ENCODE measurements at places on chromosomes 7 and 10.

- DNase-seq, result no peak
Measured at GRCh38 chr10:35712486-35712885, 70.4 kb upstream of the FZD8 start.

GRCh38 chr7:153496257-153496656 is 555.9 kb upstream of the DPP6 start:
- DNase-seq, result no peak

DNA sequence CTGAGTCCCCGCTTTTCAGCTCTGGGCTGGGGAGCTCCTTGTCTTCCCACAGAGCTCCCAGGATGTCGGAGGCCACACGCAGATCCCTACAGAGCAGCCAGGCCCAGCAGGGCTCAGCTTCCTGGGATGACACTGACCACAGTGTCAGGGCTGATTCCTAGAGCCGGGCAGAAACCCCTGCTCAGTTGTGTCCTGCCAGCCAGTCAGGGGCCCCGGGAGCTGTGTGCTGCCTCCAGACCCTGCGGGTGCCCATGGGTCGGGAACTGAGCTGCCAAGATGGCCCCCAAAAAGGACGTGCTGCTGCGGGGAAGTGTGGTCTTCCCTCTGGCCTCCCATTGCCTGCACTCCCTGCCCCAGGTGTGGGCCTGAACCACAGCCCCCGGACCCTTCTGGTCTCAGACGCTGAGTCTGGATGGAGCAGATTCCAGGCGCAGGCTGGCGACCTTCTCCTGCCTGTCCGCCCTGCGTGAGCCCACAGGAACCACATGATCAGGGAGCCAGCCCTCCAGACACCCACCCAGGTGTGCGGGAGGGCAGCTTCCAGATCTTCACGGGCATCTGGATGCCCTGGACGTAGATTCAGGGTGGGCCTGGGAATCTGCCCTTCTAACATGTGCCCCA is 217.4 kb downstream of the MAD1L1 start:
- no peak for DNase-seq

- DNase-seq, result no peak
Measured at GRCh38 chr10:124473070-124473469, 11.4 kb downstream of the LHPP start.

DNA sequence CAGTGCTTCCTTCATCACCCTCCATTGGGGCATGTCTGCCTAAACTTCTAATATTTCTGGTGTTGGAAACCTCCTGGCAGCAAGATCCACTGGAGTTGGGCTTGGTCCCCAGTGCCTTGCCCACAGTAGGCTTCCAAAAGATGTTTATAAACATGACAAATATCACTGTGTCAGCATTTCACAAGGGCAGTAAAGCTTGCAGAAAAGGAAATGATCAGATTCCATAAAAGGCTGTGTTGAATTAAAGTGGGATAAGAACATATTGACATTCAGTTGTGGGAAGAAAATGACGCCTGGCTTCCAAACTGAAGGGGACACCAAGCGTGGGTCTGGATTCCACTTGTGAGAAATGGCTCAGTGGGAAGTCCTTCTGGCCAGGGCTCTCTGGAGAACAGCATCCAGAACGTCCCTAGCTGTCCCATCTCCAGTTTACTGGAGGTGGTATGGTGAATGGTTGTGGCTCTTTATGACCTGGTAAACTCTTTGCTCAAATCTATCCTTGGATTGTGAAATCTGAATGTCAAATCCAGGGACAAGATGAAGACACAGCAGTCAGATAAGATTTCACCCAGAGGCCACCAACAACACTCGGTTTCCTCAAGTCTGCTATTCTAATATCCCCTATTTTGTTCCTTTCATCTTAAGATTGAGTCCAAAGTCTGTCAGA is 287.2 kb downstream of the TNS3 start:
- DNase-seq, result no peak

DNA sequence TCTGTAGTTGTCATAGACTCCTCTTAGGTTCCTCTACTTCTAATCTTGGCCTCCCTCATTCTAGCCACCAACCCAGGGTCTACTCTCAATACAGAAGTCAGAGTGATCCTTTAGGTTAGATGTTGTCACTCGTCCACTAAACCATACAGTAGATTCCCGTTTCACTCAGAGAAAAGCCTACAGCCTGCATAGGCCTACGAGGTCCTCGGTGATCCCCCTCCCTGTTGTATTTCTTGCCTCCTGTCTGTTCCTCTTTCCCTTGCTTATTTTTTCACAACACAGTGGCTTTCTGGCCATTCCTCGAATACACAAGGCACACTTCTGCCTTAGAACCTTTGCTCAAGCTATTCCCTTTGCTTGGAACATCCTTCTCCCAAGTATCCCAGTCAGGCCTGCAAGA is 183.0 kb upstream of the PRSS1 start:
- DNase-seq, result no peak

- DNase-seq, result no peak
Measured at GRCh38 chr10:4648999-4649398, 177.0 kb upstream of the AKR1E2 start.

DNA sequence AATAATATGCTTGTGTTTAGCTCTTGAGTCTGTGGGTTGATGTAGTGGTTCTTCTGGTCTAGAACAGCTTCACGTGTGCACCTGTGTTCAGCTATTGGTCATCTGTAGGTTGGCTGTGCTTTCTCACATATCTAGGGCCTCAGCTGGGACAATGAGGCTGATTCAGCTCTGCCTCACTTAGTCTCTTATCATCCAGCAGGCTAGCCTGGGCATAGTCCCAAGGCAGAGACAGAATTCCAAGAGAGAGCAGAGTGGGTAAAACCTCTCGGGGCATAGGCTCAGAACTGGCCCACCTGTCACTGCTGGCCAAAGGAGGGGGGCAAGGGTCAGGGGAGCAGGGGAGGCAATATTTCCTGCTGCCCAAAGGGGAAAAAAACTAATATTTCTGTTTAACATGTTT is 32.0 kb upstream of the MXI1 start:
- DNase-seq, result no peak

GRCh38 chr10:67171970-67172369 is 246.1 kb downstream of the LRRTM3 start:
- no peak for DNase-seq

GRCh38 chr7:41817386-41817785 is 114.5 kb upstream of the INHBA start:
- DNase-seq, result no peak

GRCh38 chr10:3946234-3947229 is 161.5 kb upstream of the KLF6 start:
- DNase-seq, result no peak
